ENCODE measurements at places on chromosomes 11 and 22.
A peak's percentile ranks its signal among the peaks of the same experiment; 100 is the strongest.

- no peak for DNase-seq
These were observed 78.4 kb upstream of the DBX1 start for GRCh38 chr11:20238712-20239111.

DNA sequence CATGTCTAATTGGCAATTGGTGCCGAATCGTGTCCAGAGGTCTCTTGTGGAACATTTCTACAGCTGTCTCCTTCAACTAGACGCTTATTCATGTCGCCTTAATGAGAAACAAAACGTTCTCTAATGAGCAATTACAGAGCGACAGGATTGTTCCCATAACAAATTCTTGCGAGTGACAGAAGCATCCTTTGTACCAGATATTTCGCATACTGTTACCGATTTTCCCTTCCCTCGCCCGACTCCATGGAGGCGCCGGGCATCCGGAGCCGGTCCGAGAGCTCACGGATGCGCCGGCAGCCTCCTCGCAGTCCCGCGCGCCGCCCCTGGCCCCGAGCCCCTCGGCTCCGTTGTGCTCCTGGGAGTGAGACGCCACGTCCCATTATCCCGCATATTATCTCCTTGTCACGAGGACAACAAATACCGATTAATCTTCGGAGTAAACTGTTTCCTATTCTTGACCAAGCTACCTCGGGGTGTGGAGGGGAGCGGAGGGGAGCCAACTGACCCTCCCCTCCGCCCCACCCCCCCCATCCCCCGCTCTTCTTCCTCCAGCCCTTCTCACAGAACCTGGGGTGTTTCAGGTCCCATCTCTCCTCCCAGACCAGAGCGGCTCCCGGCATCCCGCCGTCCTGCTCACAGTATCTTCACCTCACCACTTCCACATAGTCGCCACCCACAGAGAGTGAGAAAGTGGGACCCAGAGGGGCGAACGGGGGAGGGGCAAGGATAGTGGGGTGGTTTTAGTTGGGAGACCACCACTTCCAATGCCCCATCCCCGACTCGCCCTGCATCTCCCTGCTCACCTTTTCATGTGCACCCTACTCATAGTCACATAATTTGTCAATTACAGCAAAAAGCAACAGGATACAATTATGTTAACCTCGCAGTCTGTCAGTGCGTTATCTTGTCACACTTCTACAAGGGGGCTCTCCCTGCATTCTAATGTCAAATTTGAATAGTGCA, 11.4 kb downstream of the PAX6 start:
- DNase-seq, result no peak

GRCh38 chr22:48850658-48851287, 976.9 kb downstream of the BRD1 start:
- DNase-seq, result no peak

DNA sequence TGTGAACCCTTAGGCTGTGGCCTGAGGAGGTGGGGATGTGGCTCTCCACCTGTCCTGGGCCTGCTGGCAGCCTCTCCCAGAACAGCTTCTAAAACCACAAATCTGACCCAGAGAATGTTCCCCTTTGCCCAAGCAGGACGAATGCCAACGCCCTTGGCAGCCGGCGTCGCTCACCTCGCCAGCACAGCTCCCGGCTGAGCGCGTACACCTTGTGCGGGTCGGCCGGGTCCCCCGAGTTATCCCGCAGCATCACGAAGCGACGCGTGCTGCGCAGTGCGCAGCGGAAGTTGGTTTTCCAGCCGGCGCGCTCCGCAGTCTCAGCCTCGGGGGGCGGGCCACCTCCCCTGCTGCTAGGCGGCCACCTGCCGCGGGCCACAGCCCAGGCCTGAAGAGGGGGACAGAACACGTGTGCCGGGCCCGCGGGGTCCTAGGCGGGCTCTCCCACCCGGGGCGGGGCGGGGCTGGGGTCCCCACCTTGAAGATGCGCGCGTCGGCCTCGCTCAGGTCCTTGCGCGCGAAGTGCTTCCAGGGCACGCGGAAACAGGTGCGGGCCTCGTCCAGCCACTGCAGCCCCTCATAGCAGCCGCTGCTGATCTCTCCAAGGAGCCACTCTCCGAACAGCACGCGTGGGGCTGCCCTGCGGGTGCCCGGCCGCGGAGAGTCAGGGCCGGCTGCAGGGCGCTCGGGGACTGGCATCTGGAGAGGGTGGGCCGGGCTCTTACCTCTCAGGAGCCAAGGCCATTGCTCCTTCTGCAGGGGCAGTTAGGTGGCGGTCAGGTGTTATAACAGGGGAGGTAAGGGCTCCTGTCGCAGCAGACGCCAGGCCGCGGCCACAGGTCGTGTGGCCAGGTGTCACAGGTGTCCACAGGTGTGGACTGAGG, 887 bp downstream of the IRF7 start:
- DNase-seq, result no peak

DNA sequence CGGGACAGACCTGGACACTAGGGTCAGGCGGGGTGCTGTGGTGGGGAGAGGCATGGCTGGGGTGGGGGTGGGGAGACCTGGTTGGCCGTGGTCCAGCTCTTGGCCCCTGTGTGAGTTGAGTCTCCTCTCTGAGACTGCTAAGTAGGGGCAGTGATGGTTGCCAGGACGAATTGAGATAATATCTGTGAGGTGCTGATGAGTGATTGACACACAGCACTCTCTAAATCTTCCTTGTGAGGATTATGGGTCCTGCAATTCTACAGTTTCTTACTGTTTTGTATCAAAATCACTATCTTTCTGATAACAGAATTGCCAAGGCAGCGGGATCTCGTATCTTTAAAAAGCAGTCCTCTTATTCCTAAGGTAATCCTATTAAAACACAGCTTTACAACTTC, 3.9 kb downstream of the FADD start:
- no peak for DNase-seq

GRCh38 chr11:12149672-12150225, 39.4 kb downstream of the MICAL2 start:
- DNase-seq, result no peak

DNA sequence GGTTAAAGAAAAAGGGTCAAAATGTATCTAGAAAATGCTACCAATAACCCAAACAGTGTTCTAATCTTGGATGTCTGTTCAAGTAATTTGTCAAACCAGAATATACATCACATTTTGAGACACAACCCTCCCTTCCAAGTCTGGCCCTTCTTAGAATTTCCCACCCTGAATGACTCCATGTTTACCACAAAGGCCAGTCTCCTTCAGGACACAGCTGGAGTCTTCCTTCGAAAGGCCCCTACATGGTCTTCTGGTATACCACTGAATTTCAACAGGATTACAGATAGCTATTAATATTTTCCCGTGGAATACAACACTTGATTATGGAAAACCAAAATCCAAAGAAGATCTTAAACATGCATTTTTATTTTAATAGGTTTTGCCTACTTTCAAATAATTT, 10.2 kb downstream of the CCDC34 start:
- no peak for DNase-seq

DNA sequence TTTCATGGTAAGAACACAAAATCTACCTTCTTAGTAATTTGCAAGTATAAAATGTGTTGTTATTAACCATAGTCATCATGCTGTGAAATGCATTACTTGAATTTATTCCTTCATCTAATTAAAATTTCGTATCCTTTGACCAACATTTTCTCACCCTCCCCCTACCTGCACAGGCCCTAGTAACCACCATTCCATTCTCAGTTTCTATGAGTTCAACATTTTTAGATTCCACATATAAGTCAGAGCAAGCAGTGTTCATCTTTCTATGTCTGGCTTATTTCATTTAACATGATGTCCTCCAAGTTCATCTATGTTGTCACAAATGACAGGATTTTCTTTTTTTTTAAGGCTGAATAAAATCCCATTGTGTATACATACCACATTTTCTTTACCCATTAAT, 43.5 kb upstream of the CCDC179 start:
- DNase-seq, result no peak

DNA sequence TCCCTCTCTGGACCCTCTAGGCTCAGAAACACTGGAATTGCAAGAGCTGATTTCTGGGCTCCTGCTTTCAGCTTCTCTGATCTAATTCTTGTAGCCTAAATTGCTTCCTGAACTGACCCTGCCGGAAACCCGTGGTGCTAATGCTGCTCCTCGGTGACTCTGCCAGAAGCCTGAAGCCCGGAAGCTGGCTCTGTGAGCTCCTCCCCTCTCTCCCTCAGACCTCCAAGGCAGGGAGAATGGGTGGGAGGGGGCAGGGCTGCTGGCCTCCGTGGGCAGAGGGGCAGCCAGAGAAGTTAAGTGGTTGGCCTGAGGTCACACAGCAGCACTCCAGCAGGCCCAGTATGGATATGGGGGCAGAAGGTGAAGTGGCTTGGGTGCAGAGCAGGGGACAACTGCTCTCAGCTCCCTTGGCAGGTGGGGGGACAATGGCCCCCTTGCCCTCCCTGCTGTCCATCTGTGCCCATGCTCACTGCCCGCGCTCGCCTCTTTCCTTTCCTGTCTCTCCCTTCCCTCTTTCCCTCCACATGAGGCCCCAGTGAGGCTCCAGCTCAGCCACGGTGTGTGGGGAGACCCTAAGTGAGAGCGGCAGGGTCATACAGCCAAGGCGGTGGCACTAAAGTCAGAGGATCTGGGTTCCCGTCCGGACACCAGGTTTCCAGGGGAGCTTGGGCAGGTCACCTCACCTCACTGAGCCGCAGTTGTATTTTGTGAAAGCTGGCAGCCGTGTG, 16.2 kb downstream of the CAPN5 start:
- peak; percentile 63 for DNase-seq

- DNase-seq, result no peak
These were observed 9.6 kb upstream of the OR10G7 start for GRCh38 chr11:124050748-124051147.

DNA sequence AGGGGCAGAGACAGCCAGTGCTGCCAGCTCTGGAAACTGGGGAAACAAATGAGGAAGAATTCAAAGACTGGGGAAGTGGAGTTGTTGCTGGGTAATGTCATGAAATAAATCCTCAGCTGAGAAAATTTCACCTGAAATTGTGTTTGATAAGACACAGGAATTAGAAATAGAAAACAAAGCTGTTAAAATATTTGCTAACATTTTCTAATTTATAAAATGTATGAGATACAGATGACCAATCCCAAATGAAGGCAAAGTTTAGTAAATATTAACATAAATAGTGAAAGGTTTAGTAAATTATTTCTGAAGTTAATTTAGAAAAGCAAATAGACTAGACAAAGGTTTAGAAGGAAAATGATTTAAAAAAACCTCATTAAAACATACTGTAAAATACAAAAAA, at the start of gene OR56A5:
TSS of gene OR56A5 (minus strand) at position 101 of the 400 bp plus-strand sequence. CDS start at position 101, 0 bp downstream.
- no peak for DNase-seq

- DNase-seq, result no peak
These were observed 1862.9 kb upstream of the RAG2 start for GRCh38 chr11:38460896-38461295.

- no peak for DNase-seq
These were observed 521 bp downstream of the PES1 start for GRCh38 chr22:30591191-30591587.

DNA sequence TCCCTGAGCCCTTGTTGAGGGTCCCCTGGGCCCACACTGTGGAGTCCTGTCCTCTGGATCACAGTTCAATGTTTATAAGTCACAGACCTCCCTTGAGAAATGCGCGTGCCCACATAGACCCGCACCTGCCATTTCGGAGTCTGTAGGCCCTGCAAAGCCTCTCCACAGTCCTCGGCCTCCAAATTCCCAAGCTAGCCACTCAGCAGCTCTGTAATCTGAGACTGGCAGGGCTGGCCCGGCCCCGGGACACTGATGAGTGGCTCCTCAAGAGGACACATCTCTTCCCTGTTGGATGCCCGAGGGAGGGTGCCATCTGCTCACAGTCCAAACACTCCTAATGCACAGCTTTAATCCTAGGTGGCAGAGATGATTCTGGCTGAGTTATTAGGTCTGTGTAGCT, 39.1 kb downstream of the B3GAT1 start:
- no peak for DNase-seq

DNA sequence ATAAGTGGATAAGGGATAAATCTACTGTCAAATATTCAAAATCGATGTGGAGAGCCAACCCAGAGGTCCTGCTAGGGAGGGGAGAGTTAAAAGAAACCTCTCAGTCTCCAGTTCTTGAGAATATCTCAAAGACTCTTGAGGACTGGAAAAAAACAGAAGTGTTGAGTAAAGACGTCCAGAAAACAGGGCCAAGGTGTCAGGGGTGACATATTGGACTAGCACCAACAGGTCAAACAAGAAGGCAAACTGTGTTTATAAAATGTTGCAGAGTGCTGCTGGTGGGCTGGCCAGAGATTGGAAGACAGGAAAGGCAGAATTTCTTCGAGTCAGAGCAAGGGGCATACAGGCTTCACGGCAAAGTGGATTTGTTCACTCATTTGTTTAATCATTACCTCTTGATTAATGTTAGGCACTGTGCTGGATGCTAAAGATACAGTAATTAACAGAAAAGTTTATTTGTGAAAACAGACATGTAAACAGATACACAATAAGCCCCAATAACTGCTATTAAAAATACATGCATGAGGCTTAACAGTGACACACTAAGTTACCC, 33.7 kb upstream of the SMPD1 start:
- DNase-seq, result no peak

GRCh38 chr11:16685914-16686313, 52.5 kb upstream of the C11orf58 start:
- DNase-seq, result no peak

- DNase-seq, result no peak
These were observed 98.9 kb upstream of the TP53AIP1 start for GRCh38 chr11:129041611-129042018.

DNA sequence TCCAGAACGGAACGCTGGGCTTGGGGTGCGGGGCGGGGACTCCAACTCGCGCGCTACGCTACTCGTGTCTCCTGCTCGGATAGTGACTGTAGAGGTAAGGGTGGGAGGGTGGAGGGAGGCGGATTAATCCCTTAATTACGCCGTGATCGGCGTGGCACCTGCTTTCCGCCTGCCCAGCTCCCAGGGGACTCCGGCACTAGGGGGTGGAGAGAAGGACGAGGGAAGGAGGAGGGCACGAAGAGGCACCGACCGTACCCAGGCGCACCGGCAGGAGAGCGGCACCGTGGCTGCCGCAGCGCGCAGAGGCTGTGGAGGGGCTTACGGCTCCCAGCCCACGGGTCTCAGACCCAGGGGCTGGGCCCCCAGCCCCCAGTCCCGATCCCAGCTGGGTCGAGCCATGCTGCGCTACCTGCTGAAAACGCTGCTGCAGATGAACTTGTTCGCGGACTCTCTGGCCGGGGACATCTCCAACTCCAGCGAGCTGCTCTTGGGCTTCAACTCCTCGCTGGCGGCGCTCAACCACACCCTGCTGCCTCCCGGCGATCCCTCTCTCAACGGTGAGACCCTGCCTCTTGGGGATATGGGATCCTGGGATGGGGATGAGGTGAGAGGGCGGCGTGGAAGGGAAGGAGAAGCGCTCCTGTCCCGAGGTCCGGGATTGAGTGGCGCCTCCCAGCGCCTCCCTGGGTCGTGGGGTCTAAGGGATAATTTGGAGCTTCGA, at the start of gene ROBO3:
TSS of gene ROBO3 (plus strand) at position 252 of the 721 bp plus-strand sequence. CDS start at position 398, 146 bp downstream.
- no peak for DNase-seq

DNA sequence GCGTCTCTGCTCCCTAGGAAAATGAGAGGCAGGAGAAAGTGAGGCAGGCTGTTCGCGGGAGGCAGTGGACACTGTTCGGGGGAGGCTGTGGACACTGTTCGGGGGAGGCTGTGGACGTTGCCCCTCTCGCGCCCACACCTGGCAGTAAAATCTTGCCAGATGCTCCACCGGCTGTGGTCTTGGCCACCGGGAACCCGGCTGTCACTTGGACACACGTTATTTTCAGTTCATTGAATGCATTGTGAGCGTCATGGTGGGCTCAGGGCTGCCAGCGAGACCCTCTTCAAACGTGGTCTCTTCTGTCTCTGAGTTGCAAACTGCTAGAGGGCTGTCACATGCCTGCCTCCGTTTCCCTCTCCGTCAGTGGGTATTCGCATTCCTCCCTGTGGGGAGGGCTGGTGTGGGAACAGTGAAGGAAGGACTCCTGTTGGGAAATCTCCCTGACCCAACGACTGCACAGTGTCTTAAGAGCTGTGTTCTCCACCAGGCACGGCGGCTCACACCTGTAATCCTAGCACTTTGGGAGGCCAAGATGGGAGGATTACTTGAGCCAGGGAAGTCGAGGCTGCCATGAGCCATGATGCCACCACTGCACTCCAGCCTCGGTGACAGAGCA, 1.4 kb downstream of the PRR5 start:
- no peak for DNase-seq

Measured in AML-193 (cell line).